ENCODE measurements at places on chromosomes 5 and 9.
A peak's percentile ranks its signal among the peaks of the same experiment; 100 is the strongest.

GRCh38 chr5:137488516-137488915, 10.6 kb downstream of the SPOCK1 start:
- DNase-seq: no peak

GRCh38 chr5:73649926-73650325, 23.9 kb downstream of the ARHGEF28 start:
- no peak for DNase-seq

DNA sequence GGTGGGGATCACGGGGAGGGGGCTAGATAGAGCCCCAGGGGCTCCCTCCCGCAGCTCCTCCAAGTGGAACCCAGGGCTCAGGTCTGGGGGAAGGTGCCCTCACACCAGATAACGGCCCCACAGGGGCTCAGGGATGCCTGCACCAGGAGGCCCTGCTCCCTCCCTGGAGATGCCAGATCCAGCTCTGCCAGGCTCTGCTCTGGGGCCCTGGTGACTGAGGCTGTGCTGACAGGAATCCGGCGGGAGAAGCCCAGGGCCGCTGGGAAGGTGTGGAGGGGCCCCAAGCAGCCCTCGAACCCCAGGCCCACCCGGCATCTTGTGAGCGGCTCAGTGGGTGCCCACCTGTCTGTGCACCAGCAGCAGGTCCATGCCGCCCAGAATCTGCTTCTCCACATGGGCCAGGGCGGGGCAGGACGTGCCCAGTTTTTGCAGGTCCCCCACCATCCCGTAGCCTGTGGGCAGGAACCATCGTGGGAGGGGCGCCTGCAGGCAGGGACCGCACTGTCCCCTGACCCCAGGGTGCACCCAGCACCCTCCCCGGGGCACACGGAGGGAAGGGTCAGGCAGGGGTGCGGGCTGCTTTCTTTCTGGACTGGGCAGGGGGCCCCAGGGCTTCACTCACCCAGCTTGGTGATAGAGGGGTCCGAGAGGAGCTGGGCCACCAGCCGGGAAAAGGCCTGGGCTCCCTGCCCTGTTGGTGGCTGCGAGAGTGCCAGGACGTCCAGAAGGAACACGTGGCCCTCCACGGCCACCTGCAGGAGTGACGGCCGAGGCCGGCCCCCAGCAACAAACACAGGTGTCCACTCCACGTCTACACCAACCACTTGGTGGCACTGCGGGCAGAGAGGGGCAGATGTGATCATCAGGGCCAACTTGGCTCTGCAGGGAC, 48.9 kb upstream of the NRARP start:
- no peak for DNase-seq

DNA sequence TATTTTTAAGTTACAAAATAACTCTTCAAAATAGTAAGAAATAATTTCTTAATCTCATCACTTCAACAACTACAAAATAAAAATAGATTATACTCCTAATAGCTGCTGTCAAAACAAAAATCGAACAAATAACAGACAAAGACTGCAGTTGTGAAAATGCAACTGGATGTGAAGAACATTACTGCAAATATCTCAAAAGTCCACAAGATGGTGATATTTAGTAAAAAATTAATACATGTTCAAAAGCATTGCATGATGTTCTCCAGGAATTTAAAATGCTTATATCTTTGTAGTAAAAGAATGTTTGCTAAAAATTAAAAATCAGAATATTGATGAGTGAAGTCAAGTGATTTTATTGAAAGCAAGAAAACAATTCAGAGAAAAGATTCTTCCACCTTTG, 66.2 kb downstream of the MPDZ start:
- DNase-seq: no peak

GRCh38 chr5:115857626-115858349, 16.1 kb downstream of the AP3S1 start:
- DNase-seq: no peak

DNA sequence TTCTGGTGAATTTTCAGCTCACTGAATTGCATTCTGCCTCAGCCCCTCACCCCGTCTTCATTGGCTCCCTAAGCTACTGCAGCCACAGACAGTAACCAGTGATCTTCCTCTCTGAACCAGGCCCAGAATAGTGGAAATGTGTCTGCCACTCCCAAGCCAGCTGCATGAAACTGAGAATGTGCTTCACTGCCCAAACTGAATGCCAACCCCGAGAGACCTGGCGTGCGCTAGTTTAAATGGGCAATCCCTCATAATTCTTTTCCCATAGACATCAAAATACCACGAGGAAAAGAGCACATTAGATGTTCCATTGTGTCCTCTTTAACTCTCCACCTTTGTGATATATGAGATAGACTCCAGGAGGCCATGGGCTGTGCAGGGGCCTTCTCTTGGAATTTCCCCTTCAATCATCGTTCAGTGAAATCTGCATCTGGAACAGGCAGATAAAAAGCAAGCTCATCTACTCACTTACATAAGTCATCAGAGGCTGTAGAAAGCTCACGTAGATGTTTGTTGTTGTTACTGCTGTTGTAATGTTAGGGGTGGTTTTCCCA, 320.2 kb downstream of the NFIB start:
- DNase-seq: no peak

GRCh38 chr5:5854087-5854486, 431.6 kb downstream of the ICE1 start:
- DNase-seq: no peak

- DNase-seq: no peak
These were observed 4.7 kb upstream of the AQP7 start for GRCh38 chr9:33407061-33407460.

DNA sequence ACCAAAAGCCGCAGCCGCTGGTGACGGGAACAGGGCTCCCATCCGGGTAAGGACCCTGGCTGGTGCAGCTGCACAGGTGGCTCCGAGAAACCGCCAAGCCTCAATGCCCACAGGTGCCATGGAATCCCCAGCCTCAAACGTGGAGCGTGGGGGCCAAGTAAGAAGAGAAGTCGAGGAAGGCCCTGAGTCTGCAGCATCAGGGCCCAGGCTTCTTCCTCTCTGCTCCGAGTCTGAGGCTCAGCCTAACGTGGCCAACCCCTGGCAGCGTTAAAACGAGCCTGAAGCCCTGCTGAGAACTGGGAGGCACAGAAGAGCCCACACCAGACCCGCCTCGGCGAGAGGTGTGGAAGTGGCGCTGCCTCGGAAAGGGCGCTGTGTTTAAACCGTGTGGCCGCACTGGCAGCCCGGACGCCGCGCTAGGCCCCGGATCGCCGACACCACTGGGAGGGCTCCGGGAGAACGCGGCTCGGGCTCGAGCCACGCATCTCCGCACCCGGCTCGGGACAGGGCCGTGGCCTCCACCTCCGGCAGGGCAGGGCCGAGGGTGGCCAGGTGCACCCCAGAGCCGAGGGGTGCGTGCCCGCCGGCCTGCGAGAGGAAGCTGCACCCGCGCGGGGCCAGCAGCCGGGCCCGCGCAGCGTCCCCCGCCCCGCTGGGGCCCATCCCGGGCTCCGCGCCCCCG, 730 bp downstream of the ZMYND19 start:
- DNase-seq: peak; percentile 53

DNA sequence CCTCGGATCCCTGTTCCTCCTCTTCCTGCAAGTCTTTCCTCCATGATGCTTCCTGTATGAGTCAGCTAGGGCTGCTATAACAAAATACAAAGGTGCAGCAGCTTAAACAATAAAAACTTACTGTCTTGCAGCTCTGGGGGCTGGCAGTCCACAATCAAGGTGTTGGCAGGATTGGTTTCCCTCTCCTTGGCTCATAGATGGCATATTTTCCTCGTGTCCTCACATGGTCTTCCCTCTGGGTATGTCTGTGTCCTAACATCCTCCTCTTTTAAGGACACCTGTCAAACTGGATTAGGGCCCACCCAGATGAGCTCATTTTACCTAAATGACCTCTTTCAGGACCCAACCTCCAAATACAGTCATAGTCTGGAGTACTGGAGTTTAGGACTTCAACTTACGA, 117.5 kb downstream of the MED10 start:
- DNase-seq: no peak

DNA sequence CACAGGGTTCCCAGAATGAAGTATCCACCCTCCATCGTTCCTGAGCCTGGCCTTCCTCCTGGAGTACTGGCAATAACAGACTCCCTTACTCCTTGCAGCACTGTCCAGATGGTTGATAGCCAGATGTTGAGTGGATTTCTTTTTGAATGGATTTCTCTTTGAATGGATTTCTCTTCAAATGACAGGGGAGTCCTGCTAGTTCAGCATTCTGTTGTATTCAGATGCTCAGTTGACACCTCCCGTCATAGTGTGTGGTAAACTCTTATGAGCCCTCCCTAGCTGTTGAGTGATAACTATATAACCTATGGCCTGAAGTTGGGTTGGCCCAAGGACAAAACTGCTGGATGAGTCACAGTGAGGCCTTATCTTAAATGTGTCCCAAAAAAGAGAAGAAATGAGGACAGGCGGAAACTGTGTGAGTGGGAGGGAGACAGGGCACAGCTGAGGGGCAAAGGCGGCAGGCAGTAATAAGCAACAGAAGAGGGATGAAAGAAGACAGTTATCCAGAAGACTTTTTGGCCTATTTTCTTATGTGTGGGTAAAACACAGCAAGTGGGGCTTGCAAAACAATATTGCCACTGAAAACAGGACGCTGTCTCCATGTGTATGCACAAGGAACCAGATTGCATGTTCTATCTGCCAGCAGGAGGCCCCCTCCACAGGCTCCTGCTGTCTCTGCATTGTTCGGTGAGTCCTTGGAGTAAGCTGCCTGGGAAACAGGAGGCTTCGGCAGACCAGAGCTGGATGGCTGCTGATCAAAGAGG, 209.5 kb upstream of the S1PR3 start:
- DNase-seq: no peak

DNA sequence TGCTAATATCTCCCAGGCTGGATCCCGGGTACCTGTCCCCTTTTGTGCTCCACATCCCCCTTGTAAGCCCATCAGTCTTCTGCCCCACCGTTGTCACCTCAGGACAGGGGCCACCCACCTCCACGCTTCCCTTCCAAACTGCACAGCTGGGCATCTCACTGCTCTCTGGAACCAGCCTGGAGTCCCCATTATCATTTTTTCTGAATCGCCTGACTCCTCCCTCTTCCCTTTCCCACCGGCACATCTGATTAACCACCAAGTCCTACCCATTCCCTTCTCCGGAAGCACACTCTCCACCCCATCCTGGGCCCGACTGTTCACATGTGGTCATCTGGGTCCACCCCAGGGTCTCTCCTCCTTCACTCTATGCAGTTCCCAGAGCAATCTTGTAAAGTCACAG, 53.9 kb downstream of the PSD2 start:
- no peak for DNase-seq

- no peak for DNase-seq
These were observed 335.2 kb upstream of the TARS1 start for GRCh38 chr5:33105521-33105941.

DNA sequence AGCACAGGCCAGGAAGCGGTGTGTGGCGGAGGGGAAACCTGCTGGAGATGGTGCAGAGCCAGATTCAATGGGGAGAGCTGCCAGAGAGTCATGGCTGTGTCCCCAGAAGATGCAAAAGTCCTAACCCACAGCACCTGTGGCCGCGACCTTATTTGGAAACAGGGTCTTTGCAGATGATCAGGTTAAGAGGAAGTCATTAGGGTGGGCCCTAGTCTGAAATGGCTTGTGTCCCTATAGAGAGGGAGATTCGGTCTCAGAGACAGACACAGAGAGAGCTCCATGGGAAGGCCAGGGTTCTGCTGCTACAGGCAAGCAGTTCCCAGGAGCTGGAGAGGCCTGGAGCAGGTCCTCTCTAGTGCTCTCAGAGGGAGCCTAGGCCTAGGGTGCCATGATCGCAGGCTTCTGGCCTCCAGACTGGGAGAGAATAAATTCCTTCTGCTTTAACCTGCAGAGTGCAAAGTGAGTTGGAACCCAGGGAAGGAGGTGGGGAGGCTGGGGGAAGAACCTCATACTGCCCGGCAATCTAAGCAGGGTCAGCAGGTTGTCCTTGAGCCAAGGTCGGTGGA, 1.9 kb upstream of the LPCAT1 start:
- peak; percentile 16 for DNase-seq

DNA sequence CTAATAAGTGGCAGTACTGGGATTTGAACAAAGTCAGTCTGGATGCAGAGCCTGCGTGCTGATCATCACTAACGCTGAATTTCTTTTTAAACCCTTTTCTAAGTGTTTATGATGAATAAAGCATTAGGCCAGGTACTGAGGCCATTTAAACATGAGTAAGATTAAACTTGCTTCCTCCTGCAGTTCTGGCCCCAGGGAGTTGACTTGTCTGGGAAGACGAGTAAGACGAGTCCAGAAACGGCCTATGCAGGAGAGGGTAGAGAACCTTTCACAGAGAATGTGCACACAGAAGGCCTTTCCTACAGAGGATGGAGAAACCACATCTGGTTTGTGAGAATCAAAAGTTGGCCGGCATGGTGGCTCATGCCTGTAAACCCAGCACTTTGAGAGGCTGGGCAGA, 42.9 kb downstream of the SPRY4 start:
- DNase-seq: no peak

GRCh38 chr9:124449381-124450151, 685 bp upstream of the ADGRD2 start:
- no peak for DNase-seq

DNA sequence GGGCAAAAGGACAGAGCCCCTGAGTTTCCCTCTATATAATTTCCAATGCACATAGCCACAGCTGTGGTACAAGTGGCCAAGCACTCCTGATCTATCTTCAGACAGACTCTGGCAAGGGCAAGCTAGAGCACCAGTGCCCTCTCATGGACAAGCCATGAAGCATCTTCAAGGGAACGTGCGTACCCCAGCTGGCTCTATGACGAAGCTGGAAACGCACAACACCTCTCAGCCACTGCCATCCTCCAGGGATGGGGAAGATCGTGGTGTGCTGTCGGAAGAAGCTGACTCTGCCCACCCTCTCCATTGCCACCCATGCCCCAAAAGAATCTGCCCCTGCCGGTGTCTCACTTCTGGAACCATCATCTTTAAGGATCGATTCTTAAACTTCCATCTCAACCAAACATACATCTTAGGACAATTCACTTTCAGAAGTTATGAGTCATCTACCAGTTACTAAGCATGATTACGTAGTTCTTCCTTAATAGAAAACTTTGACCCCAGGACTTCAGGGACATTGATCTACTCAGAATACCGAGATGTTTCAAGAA, 482.9 kb downstream of the AGTPBP1 start:
- DNase-seq: peak; percentile 28

DNA sequence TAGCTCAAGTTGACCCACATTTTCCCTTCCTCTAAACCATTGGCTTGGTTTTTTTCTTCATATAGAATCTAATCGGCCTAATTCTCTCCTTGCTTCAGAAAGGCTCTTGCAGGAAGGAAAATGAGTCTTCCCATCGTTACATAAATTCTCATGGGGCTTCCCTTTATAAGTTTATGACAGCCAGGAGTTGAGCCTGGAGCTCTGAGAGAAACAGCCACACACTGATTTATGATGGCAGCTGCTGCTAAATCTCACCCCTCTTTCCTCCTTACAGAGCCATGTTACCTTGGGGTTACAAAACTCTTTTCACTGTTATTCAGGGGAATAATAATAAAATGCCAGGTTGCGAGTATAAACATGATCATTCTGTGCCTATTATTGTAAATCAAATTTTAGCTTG, 5.2 kb upstream of the RNF14 start:
- no peak for DNase-seq

- no peak for DNase-seq
These were observed 186.7 kb upstream of the ELL2 start for GRCh38 chr5:96148376-96148775.

- DNase-seq: no peak
These were observed 123.4 kb upstream of the STC2 start for GRCh38 chr5:173451651-173452050.

- peak; percentile 88 for DNase-seq
These were observed at the start of gene EMB for GRCh38 chr5:50440651-50441492. EMB (minus strand) TSS chr5:50441288; CDS start chr5:50441151, 137 bp downstream.

- no peak for DNase-seq
These were observed 178.2 kb upstream of the ATP10B start for GRCh38 chr5:161030229-161030628.

- no peak for DNase-seq
These were observed 72.2 kb upstream of the IL6ST start for GRCh38 chr5:56066931-56067450.

Data from activated T-cell treated with anti-CD3 and anti-CD28 coated beads, Interleukin-2, amount 50 U/mL, for 48 hours (primary cell).